ENCODE measurements at places on chromosomes 6 and 20. TPM values are rescaled to one million over a fixed set of nuclear protein-coding genes. Genes with fewer than 3 reads are reported as not detected.

AVP gene
- 0.59 TPM for total RNA-seq

MEP1A gene
- total RNA-seq: not detected

OGFRL1 gene
- total RNA-seq: 8.1 TPM

BEND3 gene
- 1.5 TPM for total RNA-seq

TSPO2 gene
- total RNA-seq: not detected

STXBP5 gene
- 31.0 TPM for total RNA-seq

CDH4 gene
- 0.26 TPM for total RNA-seq

DNA sequence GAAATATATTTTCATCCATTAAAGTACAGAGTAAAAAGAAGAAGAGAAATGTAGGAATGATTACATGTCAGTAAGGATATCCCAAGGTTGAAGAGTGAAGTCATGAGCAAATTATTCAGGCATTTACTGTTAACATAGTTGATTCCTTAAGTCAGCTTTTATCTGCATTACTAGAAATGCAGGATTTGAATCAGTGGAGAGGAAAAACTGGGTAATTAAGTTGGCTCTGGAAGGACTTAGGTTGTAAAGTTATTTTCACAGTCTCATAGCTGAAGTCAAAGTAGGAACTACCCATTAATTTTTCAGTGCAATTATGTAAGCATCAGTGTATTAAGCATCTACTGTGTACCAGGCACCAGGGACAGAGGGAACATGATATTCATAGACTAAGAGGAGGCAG lies 7.8 kb downstream of the NAA20 start:
- no peaks in the 10 kb centered on the region for H3K27me3 ChIP-seq
- no peaks in the 10 kb centered on the region for H3K4me1 ChIP-seq
- H3K36me3 ChIP-seq: no peaks in the 10 kb centered on the region

DNA sequence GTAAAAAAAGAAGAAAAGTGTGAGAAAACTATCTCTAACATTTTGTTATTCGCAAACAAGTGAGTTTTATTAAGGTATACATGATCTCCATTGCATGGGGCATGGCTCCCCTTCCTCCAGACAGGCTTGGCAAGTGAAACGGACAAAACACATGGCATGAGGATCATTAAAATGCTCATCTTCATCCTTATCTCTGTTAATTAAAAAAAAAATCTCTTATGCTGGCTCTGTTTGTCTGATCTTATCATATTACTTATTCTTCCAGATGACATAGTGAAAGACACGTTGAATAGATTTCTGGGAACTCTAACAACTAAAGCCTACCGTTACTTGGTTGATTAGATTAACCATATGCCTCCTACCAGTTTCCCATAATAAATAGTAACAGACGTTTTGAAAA lies 89.4 kb downstream of the CLVS2 start:
- no peak overlapping the region for H3K4me3 ChIP-seq
- no peaks in the 10 kb centered on the region for H3K36me3 ChIP-seq
- DNase-seq: no peak

DNA sequence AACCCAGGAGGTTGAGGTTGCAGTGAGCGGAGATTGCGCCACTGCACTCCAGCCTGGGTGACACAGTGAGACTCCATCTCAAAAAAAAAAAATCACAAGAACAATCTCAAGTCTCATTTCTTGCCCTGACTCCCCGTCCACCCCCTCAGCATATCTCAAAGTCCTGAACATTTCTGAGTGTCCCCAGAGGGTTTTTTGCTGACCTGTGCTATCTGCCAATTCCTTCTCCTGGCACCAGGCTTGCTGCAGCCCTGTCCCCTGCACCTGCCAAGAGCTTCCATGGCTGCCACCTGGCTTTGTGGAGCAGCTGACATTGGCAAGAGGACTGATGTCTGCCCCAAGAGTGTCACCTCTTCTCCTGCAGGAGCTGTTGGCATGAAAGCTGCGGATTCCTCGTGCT lies 54.9 kb upstream of the PTPRT start:
- DNase-seq: no peak
- peaks cover 23% of the 10 kb centered on the region for H3K27me3 ChIP-seq
- H3K27ac ChIP-seq: no peak overlapping the region
- no peaks in the 10 kb centered on the region for H3K4me1 ChIP-seq
- no peak overlapping the region for H3K4me3 ChIP-seq
- H3K36me3 ChIP-seq: no peaks in the 10 kb centered on the region

DNA sequence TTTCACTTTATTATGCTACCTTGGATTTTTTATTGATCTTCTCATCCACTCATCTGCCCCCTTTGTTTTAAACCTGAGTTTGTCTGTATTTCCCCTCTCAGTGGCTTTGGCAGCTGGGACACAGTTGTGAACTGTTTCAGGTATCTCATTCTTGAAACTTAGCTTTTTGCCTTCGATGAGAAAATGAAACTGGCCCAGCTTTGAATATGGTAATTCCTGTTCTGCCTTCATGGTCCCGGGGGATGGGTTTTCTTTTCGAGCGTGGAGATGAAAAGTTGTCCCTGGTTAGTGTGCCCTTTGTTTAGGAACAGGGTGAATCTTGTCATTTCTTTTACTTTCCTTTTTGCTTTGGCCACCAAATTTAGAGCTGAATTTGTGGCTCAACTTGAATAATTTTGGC lies 25.6 kb downstream of the DHX35 start:
- no peaks in the 10 kb centered on the region for H3K4me1 ChIP-seq
- H3K27me3 ChIP-seq: no peaks in the 10 kb centered on the region
- no peak overlapping the region for H3K4me3 ChIP-seq
- H3K27ac ChIP-seq: no peak overlapping the region

DNA sequence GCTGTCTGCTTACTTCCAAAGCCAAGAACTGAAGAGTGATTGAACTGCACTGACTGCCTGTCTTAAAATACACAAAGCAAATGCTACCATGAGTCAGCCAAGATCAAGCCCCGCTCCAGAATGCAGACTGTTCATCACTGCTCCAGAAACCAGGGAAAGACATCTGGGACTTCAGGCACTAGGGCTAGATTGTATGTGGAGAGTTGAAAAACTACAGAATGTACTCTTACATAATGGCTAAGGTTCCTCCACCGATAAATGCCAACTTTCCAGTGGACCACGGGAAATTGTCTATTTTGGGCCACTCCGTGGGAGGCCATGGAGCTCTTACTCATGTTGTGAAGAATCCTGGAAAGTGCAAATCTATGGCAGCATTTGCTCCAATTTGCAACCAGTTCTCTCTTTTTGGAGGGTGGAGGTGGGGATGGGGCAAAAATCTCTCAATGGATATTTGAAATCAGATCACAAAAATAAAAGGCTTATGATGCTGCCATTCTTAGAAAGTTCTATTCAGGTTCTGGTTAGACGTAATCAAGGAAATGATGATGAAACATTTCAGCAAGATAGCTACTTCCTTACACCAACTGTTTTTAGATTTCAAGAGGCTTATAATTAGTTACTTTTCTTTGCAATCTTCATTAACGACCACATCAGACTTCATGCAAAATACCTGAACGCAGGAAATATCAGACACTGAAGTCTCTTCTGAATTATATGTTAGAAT lies 11.8 kb upstream of the CAP2 start:
- H3K27ac ChIP-seq: no peak overlapping the region
- H3K27me3 ChIP-seq: peaks cover 8% of the 10 kb centered on the region
- DNase-seq: no peak
- no peaks in the 10 kb centered on the region for H3K4me1 ChIP-seq
- H3K36me3 ChIP-seq: no peaks in the 10 kb centered on the region

- H3K27ac ChIP-seq: no peak overlapping the region
- H3K4me3 ChIP-seq: no peak overlapping the region
- no peaks in the 10 kb centered on the region for H3K27me3 ChIP-seq
- peaks cover 26% of the 10 kb centered on the region for H3K4me1 ChIP-seq
- no peaks in the 10 kb centered on the region for H3K36me3 ChIP-seq
Observed at GRCh38 chr20:53736757-53737395, 143.2 kb upstream of the ZNF217 start.

DNA sequence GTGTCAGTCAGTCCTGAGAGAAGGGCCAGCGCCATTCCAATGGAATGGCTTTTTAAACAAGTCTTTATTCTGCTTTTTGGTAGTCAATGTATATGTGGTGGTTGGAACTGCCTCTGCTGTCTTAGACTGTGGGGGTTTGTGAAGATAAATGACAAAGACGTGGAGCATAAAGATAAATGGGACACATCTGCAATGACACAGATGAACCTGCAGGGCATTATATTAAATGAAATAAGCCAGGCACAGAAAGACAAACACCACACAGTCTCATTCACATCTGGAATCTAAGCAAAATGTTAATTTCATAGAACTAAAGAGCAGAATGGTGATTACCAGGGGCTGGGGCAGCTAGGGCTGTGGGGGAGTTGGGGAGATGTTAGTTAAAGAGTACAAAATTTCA lies 912.8 kb upstream of the MAN1A1 start:
- no peaks in the 10 kb centered on the region for H3K27me3 ChIP-seq
- DNase-seq: no peak
- no peaks in the 10 kb centered on the region for H3K36me3 ChIP-seq
- no peak overlapping the region for H3K4me3 ChIP-seq
- no peak overlapping the region for H3K27ac ChIP-seq
- no peaks in the 10 kb centered on the region for H3K4me1 ChIP-seq

DNA sequence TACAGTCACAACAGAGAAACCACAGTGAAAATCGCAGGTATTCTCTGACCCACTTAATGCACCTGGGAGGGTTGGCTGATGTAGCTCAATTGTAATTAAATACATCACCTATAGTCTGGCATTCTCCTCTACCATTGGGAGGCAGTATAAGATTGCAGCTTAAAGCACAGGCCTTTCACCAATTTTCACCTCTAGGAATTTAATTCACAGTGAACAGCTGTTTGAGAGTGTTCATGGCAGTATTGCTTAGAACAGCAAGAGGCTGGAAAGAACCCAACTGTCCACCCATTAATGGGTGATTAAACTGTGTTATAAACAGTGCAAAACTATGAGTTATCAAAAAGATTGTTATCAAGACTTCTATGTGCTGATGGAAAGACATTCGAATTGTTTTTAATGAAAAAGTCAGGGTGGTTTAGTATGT lies 2.0 kb downstream of the EDEM2 start:
- no peaks in the 10 kb centered on the region for H3K27me3 ChIP-seq
- DNase-seq: no peak
- no peak overlapping the region for H3K4me3 ChIP-seq
- peak overlapping the region; percentile 57 for H3K27ac ChIP-seq
- peaks cover 23% of the 10 kb centered on the region for H3K4me1 ChIP-seq
- peaks cover 12% of the 10 kb centered on the region for H3K36me3 ChIP-seq

DNA sequence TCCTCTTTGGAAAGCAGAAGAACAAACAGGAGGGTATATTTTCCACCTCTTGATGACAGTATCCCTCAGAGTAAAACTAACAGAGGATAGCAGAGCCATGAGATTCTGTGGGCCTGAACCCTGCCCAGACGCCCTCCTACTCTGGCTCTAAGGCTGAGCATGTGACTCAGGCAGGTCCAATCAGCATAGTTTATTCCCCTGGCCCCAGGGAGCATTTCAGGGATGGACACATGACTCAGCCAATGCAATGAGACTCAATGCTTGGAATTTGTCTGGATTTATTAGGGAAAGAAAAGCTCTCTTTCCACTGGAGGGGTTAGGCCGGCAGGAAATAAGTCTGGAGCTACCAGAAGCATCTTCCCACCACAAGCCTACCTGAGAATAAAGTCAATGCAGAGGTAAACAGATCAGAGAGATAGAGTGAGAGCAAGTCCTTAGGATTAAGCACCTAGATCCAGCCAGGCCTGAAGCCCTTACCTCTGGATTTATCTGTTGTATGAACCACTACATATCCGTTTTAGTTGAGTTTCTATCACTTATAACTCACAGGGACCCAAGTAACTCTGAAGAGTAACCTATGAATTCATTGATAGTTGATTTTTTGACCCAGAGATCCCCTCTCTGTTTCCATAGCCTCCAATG lies 68.2 kb upstream of the EYA2 start:
- H3K27ac ChIP-seq: no peak overlapping the region
- H3K4me3 ChIP-seq: no peak overlapping the region
- H3K36me3 ChIP-seq: no peaks in the 10 kb centered on the region
- no peaks in the 10 kb centered on the region for H3K4me1 ChIP-seq

DNA sequence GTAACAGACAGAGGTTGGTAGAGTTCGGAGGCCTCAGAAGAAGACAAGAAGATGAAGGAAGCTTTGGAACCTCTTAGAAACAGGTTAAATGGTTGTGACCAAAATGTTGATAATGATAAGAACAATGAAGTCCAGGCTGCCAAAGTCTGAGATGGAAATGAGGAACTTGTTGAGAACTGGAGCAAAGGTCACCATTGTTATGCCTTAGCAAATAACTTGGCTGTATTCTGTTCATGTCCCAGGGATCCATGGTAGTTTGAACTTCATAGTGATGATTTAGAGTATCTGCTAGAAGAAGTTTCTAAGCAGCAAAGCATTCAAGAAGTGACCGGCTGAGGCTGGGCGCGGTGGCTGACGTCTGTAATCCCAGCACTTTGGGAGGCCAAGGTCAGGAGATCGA lies 11.1 kb upstream of the LSM14B start:
- H3K27me3 ChIP-seq: no peaks in the 10 kb centered on the region
- no peak overlapping the region for H3K4me3 ChIP-seq
- DNase-seq: no peak
- no peaks in the 10 kb centered on the region for H3K4me1 ChIP-seq

DNA sequence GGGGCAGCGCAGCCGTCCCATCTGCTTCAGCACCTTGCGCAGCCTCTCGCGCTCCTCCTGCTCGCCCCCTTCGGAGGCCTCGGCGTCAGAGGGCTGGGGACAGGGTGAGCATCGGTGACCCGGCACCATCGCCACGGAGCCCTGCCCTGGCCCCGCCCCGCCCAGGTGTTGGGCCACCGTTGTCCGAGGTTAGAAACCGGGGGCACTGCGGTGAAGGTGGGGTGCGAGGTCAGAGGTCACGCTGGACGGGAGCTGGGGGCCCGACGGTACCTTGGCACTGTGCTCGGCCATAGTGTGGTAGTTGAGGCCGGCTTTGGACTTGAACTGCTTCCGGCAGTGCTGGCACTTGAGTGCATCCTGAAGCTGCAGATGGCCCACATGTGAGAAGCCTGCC lies 6.4 kb downstream of the ZNF512B start:
- H3K4me3 ChIP-seq: no peak overlapping the region
- peaks cover 23% of the 10 kb centered on the region for H3K36me3 ChIP-seq
- H3K27me3 ChIP-seq: no peaks in the 10 kb centered on the region
- H3K4me1 ChIP-seq: no peaks in the 10 kb centered on the region
- no peak overlapping the region for H3K27ac ChIP-seq

GRCh38 chr6:39357998-39358686 lies 35.6 kb upstream of the KCNK16 start:
- no peak overlapping the region for H3K4me3 ChIP-seq
- H3K36me3 ChIP-seq: no peaks in the 10 kb centered on the region
- H3K27ac ChIP-seq: no peak overlapping the region
- no peak for DNase-seq
- H3K4me1 ChIP-seq: peaks cover 5% of the 10 kb centered on the region
- no peaks in the 10 kb centered on the region for H3K27me3 ChIP-seq

DNA sequence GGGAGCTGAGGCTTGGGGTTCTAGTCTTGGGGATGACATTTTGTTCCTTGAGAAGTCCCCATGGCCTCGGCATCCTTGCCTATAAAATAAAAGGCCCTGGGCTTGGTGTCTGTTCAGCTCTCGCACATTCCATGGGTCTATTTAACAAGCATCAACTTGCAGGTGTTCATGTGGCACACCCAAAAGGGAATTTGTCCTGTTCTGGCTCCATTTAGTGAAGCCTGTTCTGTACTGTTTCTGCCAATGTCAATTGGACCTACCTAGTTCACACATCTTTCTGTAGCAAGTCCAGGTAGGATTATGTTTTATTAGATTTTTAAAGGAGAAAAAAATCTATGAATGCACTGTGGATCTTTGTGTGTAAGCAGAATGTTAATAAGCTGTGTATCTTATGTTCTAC lies 262.0 kb downstream of the HIVEP2 start:
- DNase-seq: no peak
- H3K27me3 ChIP-seq: no peaks in the 10 kb centered on the region
- H3K27ac ChIP-seq: no peak overlapping the region
- no peaks in the 10 kb centered on the region for H3K36me3 ChIP-seq

- no peak overlapping the region for H3K4me3 ChIP-seq
- peaks cover 29% of the 10 kb centered on the region for H3K36me3 ChIP-seq
- DNase-seq: no peak
- no peaks in the 10 kb centered on the region for H3K27me3 ChIP-seq
- no peaks in the 10 kb centered on the region for H3K4me1 ChIP-seq
- H3K27ac ChIP-seq: no peak overlapping the region
Observed at GRCh38 chr6:33078919-33079521, 3.2 kb downstream of the HLA-DPB1 start.
